ENCODE measurements at places on chromosomes 4 and X.

GRCh38 chr4:164956766-164957643, 20.5 kb downstream of the TRIM61 start:
- DNase-seq = peak; percentile 73

DNA sequence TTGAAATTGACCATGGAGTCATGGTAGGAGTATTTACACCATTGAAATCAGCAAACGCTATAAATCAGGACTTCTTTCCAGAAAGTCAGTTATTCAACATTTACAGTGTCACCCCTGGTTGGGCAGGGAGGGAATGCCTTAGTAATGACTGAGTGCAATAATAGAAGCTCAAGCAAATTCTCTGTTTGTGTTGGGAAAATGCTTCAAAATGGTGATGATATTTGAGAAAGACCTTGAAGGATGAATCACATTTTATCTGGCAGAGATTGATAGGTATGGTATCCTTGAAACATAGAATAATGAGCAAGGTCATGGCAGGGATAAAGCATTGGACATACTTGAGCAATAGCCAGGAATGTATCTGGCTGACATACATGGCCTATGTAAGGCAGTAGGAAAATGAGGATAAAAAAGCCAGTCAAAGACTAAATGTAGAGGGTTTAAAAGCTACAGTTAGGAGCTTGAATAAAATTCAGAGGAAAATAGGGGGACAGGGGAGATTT, 248.7 kb downstream of the FMR1NB start:
- no peak for DNase-seq

- DNase-seq = no peak
These were observed 56.4 kb upstream of the PDLIM3 start for GRCh38 chr4:185591679-185592141.

DNA sequence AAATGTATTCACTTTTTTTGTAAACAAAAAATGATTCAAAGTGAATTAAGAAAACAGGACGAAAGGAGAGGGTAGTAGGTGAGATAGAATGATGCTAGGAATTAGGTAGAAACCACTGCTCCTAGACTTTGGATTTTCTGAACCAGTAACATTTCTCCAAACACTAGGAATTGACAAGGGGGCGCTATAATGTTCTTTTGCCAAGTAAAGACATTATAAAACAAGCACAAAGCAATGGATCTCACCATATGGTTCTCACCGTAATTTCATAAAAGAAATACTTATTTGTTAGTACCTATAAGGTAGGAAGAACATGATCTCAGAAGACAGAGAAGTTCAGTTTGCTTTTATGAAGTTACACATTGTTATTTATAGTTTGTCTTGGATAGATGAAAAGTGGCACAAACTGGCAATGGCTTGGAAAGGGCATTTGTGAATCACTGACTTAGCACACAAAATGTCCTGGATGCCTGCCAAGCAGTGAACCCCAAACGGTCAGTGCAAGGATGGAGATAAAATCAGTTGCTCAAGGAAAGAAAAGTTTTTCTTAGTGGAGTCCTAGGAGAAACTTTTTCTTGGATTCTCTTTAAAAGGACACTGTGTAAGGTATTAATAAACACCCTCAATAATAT, 8.1 kb upstream of the TBC1D1 start:
- no peak for DNase-seq

DNA sequence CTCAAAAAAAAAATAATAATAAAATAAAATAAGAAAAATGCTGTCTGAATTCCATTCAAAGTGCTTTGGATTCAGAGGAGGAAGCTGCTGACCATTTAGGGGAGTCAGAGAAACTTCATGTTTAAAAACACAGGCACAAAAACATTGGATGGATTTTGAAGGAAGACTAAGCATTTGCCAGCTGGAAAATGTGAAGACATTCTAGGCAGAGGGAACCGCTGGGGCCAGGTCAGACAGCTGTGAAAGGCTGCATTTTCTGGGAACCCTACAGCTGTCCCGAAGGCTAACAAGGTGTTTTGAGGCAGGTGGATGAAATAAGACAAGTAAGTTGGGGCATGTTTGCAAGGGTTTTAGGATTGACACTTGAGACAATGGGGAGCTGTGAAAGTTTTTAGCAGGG, 38.6 kb downstream of the ING2 start:
- no peak for DNase-seq

DNA sequence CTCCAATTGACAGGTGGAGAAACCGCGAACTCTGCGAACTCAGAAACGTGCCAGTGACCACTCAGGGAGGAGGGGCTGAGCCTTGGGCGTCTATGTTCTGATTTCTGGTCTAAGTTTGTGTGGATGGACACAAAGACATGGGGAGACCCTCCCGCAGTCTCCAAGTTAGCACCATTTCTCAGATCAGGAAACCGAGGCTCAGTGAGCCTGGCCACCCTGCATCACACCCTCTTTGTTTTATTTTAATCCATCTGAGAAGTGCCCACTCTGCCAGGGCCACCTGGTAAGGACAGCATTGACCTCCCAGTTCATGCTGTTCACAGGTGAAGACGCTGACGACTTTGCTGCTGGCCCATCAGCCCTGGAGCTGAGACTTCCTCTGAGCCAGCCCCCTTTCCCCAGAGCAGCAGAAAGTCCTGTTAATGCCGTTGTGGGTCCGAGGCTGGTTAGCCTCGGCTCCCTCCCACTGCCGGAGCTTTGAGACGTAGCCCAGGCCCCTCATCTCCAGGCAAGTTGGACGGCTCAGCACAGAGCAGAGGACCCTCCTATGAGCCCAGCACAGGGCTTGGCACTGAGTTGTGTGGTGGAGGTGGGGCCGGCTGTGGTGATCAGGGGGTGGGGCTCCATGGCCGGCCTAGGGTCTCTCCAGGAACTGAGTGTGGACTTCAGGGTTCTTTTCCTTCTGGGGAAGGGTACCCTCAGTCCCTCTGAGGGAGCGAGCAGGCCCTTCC, 43.7 kb downstream of the PSAPL1 start:
- no peak for DNase-seq

GRCh38 chr4:99998062-99998867, 48.2 kb upstream of the H2AZ1 start:
- DNase-seq = no peak
